ENCODE measurements at places on chromosomes 3 and 15.

GRCh38 chr15:65827065-65827464, 35.0 kb upstream of the DENND4A start:
- DNase-seq, result peak; percentile 20

GRCh38 chr3:115518100-115518852, 105.0 kb upstream of the GAP43 start:
- DNase-seq, result peak; percentile 91

- DNase-seq, result no peak
Observed at GRCh38 chr15:45185069-45185779, 2.5 kb downstream of the SHF start.

- no peak for DNase-seq
Observed at GRCh38 chr15:100108346-100108745, 233.4 kb downstream of the ADAMTS17 start.

- DNase-seq, result no peak
Observed at GRCh38 chr15:70362350-70362749, 264.6 kb upstream of the TLE3 start.

DNA sequence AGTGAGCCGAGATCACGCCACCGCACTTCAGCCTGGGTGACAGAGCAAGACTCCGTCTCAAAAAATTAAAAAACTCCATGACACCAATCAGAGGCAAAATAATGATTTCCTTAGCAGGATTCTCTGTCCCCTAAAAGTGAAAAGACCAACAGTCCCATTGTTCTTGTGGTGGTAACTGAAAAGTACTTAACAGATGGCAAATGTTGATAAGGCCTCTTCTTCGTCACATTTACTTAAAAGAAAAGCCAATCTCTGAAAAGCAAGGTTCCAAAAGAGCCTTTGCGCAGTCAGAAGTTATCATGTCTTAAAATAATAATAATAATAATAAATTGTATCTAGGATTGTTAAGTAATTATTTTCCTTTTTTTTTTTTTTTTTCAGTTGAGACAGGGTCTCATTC, 56.0 kb upstream of the TASOR start:
- DNase-seq, result no peak

GRCh38 chr3:21502656-21503055, 248.4 kb downstream of the ZNF385D start:
- DNase-seq, result no peak

Data from amniotic epithelial cell (primary cell).